ENCODE measurements at places on chromosomes 11 and 22. TPM values are rescaled to one million over a fixed set of nuclear protein-coding genes. Genes with fewer than 3 reads are reported as not detected.
A peak's percentile ranks its signal among the peaks of the same experiment; 100 is the strongest.

- no peak for DNase-seq
These were observed 230.3 kb upstream of the SESN3 start for GRCh38 chr11:95461348-95461747.

The OR8D1 gene
- not detected for total RNA-seq

The WNT7B gene
- total RNA-seq: under 0.01 TPM

The SESN3 gene
- total RNA-seq: 23.4 TPM

The PLEKHB1 gene
- 6.5 TPM for total RNA-seq

DNA sequence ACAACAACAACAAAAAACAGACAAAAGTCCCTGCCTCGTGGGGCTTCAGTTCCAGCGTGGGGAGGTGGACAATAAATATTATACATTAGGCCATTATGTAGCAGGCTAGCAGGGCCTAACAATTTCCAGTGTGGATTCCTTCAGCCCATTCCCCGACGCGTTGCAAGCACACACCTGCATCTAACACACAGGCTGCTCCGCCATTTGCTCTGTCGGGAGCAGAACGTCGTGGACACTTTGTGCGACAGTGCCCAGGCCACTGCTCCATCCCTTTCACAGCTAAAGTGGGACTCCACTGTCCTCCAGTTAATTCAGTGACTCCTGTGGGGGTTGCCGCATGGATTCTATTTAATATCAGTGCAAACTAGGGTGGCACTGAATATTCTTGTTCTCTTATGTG lies 10.9 kb upstream of the FGF3 start:
- DNase-seq: no peak

GRCh38 chr11:12863605-12864121 lies 145.5 kb upstream of the RASSF10 start:
- DNase-seq: no peak

The PLA2G3 gene
- total RNA-seq: under 0.01 TPM

DNA sequence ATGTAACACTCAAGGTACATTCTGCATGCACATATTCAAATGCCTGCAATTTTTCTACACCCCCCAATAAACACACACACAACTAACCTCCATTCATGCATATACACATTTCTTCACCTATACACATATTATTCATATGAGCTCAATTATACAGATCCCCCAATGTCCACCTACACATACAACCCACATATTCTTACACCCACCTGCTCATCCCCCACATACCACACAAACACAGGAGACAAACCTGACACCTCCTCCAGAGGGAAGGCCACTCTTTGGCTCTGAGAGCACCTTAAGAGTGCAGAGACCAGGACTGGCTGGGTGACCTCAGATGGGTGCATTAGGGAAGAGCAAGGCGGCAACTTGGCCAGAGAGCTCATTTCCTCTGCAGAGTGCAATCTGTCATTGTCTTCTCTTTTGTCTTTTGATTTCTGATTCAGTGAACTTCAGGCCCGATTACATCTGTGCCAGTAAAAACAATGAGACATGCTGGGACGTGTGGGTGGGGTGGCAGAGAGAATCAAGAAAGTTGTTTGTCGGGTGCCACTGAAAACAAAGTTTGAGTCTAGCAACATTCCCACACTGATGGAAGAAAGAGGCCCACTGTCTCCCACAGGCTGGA lies 208.4 kb downstream of the NXPE2 start:
- DNase-seq: no peak

GRCh38 chr11:61959678-61960077 lies 7.8 kb downstream of the FTH1 start:
- no peak for DNase-seq

The C11orf52 gene
- total RNA-seq: not detected

DNA sequence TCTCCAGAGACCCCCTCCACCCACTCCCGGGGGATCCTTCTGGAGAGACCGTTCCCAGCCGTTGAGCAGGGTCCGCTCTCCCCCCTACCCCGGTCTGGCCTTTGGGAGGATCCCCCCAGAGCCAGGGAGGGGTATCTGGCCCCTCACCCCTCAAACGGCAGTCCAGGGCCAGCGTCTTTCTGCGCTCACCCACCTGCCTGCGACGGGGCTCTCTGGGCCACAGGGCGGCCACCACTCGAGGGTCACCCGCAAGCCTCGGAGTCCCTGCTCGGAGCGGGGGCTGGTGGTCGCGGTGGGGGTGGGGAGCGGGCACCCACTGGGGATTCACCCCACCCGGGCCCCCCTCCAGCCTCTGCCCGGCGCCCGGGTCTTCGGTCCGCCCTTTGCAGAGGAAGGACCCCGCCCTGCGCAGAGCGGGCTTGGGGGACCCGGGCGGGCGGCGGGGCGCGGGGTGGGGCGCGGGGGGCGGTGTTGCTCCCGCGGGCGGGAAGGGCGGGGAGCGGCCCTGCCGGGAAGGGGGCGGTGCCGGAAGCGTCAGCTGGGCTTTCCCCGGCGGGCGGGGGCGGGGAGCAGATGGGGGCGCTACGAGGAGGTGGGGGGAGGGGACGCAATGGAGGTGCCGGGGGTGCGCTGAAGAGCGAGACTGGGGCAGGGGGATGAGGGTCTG lies 16.6 kb downstream of the CRELD2 start:
- DNase-seq: peak; percentile 89

The TUBA8 gene
- 2.4 TPM for total RNA-seq

DNA sequence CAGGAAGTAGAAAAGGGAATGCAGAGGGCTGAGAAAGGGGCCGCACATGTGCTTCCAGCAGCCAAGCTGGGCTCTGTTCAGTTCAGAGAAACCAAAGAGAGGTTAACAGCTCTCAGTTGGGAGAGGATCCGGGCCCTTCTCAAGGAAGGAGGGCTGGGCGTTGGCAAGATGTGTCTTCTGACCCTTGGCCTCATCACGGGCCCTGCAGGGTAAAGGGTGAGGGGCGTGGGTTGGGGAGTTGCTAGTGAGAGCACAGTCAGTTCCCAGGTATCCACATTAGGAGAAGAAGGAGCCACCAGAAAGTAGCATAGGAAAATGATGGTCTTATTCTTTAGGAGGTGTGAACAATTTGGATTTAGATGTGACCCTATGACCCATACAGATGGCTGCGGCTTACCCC lies 73.0 kb downstream of the OSBP2 start:
- no peak for DNase-seq

GRCh38 chr22:31501738-31502137 lies 5.4 kb downstream of the SFI1 start:
- DNase-seq: peak; percentile 4
